ENCODE measurements at places on chromosomes 5 and 9.

DNA sequence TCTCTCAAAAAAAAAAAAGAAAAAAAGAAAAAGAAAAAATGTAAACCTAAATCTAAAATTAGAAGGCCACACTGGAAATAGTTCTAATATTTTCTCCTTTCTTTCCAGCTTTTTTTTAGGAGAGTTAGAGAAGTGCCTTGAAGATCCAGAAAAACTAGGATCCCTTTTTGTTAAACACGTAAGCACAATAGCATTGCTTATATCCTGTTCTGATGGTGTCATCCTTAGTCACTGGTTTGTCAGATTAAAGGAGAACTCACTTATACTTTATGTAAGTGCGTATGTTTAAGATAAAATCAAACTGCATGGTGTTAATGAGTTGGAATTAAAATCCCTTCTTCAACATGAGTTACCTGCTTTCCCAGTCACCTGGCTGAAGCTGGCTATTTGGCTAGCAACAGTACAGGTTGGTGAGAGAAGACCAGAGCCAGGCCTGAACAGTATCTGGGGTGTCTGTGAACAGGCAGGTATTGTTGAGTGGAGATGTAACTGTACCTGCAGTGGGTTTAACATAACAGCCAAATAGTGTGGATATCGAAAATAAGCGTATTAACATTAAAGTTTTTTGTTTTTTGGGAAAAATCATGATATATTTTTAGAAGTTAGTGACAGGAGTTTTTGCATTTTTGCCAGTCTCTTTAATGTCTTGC is 104.7 kb upstream of the OTULINL start:
- no peak for DNase-seq

DNA sequence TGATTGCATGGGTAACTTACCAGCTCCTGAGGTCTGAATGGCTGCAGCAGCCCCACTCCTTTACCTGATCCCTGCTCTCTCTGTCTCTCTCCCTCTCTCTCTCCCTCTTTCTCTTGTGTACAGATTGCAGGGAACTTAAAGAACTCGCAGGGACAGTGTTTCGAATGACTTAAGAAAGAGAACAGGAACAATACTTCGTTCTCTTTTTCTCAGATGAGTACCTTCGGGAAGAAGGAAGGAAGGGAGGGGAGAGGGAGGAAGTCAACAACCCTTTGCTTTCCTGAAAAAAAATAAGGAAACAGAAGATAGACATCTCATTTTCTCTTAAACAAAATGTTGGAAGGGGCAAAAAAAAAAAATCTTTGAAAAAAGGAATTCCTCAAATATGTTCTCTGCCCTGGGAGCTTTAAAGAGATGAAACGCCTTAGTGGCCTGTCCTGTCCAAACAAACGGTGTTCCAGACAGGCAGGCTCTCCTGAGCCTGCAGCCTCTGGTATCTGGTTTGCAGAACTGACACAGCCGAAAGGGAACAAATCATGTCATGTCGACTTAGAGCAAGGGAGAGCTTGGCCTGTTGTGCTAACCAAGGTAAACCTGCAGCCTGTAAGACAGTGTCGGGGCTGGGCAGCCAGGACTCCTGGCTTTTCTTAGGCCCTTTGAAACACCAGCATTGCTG is at the start of gene ZNF366:
Gene ZNF366 (minus strand): TSS at position 180 of the 676 bp plus-strand sequence. CDS start 45,914 bp downstream, outside the sequence.
- DNase-seq: no peak

DNA sequence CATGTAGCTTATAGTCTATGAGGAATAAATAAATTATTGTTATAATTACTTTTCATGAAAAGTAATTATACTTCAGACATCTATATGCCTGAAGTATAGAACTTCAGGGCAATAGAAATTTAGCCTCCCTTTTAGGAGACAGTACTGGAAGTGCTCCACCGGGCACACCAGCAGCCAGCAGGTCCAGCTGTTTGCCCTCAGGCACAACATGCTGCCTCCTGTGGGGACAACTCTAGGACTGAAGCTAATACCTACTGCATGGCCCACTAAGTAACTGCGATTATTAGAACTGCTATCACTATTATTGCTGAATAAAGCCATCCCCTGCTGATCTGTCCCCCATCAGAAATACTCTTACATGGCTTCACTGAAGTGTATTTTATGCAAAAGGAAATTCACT is 329.6 kb downstream of the MED10 start:
- DNase-seq: no peak

GRCh38 chr9:35827486-35827885 is 1.0 kb downstream of the FAM221B start:
- no peak for DNase-seq

DNA sequence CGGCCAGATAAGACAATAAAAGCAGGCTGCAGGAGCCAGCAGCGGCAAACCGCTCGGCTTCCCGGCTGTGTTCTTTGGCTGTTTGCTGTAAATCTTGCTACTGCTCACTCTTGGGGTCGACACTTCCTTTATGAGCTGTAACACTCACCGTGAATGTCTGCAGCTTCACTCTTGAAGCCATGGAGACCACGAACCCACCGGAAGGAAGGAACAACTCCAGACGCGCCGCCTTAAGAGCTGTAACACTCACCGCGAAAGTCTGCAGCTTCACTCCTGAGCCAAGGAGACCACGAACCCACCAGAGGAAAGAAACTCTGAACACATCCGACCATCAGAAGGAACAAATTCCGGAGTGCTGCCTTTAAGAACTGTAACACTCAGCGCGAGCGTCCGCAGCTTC is 451.7 kb downstream of the AGTPBP1 start:
- DNase-seq: no peak

GRCh38 chr9:96751815-96752214 is 26.1 kb downstream of the ZNF510 start:
- DNase-seq: no peak

Data from T-helper 9 cell (primary cell).